Activated CD4-positive, alpha-beta memory T cell treated with anti-CD3 and anti-CD28 coated beads for 36 hours (primary cell): ENCODE measurements at places on chromosomes 2 and 18. TPM values are rescaled to one million over a fixed set of nuclear protein-coding genes. Genes with fewer than 3 reads are reported as not detected.
A peak's percentile ranks its signal among the peaks of the same experiment; 100 is the strongest.

DNA sequence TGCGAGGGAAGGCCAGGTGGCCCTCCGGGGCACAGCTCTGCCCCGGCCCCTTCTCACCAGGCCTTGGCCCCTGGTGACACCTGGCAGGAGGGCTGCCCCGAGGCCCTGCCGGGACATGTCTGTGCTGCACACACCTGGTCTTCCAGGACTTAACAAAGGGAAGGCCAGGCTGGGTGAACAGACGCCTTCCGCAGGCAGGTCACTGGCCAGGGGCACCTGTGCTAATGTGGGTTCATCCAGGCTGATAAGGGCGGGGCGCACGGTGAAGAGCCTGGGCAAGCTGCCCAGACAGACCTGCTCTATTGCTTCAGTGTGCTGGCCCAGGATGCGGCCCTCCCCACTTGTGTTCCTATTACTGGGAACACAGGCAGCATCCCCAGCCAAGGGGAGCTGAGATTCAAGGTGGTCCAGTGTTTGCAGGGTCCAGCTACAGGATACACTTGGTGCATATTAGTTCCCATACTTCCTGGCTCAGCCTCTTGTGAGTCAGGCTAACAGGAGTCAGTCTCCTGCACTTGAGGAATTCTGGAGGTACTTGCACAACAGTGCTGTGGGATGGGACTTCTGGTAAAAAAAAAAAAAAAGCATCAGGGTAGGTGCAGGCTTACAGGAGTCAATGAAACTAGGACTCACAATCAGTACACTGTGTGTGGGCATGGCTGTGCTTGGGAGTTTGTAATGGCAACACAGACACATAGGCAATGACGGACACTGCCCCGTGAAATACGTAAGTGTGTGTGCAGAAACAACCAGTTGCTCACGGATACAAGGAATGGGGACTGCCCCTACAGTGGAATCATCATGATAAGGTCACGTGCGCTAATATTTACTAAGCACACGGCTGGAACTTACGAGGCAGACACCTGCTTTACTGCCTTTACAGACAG lies 261.4 kb downstream of the TWIST2 start:
- no peak overlapping the region for H3K27ac ChIP-seq
- no peaks in the 10 kb centered on the region for H3K27me3 ChIP-seq
- H3K4me3 ChIP-seq = no peak overlapping the region
- no peaks in the 10 kb centered on the region for H3K4me1 ChIP-seq
- DNase-seq = no peak

DNA sequence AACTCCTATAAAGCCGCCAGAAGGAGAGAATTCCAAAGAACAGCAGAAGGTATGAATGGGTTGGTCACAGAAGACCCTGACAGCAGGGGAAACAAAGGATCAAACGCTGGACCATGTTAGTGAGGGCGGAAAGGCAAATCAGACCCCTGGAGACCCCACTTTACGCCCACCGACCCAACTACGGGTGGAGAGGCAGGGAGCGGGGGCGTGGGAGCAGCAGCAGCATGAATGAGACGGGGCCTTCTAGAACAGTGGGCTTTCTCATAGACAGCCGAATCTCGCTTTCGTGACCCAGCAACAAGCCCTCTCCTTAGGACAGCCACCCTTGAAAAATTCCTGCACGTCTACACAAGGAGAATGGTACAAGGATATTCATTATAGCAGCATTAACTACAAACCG lies 191.0 kb downstream of the HDAC4 start:
- peaks cover 46% of the 10 kb centered on the region for H3K4me1 ChIP-seq
- H3K27ac ChIP-seq = no peak overlapping the region
- no peaks in the 10 kb centered on the region for H3K36me3 ChIP-seq
- no peak for DNase-seq
- H3K4me3 ChIP-seq = no peak overlapping the region
- H3K27me3 ChIP-seq = no peaks in the 10 kb centered on the region

- no peak overlapping the region for H3K27ac ChIP-seq
- no peak overlapping the region for H3K4me3 ChIP-seq
- H3K36me3 ChIP-seq = peaks cover 12% of the 10 kb centered on the region
These were observed 28.1 kb downstream of the CAMKMT start for GRCh38 chr2:44389895-44390294.

DNA sequence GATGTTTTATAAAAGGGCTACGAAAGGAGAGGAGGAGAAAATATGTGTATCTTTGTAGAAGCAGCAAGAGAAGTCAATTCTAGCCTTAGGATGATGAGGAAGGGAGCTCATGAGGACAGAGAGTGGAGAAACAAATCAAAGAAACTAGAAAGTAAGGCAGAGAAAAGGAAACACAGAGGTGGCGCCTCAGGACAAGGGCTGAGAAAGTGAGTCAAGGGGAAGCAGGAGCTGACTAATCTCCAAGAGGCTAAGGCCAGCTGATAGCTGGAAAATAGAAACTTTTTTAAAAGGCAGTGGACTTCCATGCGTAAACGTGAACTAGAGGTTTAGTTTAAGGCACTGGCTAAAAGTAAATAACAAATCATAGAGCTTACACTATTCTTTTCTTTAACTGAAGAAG lies 173.3 kb downstream of the ANKRD44 start:
- H3K27ac ChIP-seq = peak overlapping the region; percentile 44
- DNase-seq = peak; percentile 52
- no peaks in the 10 kb centered on the region for H3K27me3 ChIP-seq
- no peak overlapping the region for H3K4me3 ChIP-seq
- H3K36me3 ChIP-seq = peaks cover 28% of the 10 kb centered on the region

DNA sequence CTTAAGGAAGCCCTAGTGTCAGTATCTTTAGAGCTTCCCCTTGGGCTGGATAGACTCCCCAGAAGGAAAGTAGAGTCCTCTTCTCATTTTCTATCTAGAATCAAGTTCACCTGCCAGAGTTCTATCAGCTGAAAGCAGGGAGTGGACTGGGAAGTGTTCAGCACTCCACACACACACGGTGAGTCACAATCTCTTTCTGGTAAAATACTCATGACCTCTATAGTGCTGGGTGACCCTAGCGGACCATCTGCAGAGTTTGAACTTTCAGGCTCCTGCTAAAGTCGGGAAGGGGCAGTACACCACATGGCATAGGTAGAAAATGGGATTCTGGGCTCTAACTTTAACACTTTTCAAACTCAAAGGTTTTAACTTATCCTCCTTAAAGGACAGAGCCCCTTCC lies 43.3 kb downstream of the SAP130 start:
- no peak for DNase-seq
- no peak overlapping the region for H3K27ac ChIP-seq
- H3K27me3 ChIP-seq = no peaks in the 10 kb centered on the region
- H3K4me1 ChIP-seq = peaks cover 8% of the 10 kb centered on the region

GRCh38 chr2:74332550-74333174 lies 10.6 kb downstream of the SLC4A5 start:
- peaks cover 5% of the 10 kb centered on the region for H3K4me1 ChIP-seq
- H3K27me3 ChIP-seq = no peaks in the 10 kb centered on the region
- DNase-seq = no peak
- no peak overlapping the region for H3K27ac ChIP-seq

- peaks cover 22% of the 10 kb centered on the region for H3K36me3 ChIP-seq
- H3K27me3 ChIP-seq = no peaks in the 10 kb centered on the region
- H3K4me1 ChIP-seq = peaks cover 91% of the 10 kb centered on the region
- peak overlapping the region; percentile 6 for H3K4me3 ChIP-seq
- H3K27ac ChIP-seq = peak overlapping the region; percentile 96
- no peak for DNase-seq
These were observed 12.8 kb upstream of the WIPF1 start for GRCh38 chr2:174610243-174610995.

DNA sequence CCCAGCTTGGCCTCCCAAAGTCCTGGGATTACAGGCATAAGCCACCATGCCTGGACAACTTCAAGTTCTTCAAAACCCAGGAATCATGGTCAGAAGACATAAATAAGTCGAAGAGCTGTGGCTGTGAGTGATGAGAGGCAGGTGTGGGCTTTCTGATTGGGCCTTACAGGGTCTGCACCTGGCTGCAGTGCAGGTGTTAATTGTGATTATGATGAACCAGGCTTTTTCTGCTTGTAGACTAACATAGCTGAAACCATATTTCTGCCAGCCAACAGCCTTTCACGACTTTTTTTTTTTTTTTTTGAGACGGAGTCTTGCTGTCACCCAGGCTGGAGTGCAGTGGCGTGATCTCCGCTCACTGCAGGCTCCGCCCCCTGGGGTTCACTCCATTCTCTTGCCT lies 14.9 kb upstream of the DTNB start:
- no peaks in the 10 kb centered on the region for H3K36me3 ChIP-seq
- no peaks in the 10 kb centered on the region for H3K27me3 ChIP-seq
- no peak overlapping the region for H3K4me3 ChIP-seq
- no peak for DNase-seq
- peaks cover 5% of the 10 kb centered on the region for H3K4me1 ChIP-seq

DNA sequence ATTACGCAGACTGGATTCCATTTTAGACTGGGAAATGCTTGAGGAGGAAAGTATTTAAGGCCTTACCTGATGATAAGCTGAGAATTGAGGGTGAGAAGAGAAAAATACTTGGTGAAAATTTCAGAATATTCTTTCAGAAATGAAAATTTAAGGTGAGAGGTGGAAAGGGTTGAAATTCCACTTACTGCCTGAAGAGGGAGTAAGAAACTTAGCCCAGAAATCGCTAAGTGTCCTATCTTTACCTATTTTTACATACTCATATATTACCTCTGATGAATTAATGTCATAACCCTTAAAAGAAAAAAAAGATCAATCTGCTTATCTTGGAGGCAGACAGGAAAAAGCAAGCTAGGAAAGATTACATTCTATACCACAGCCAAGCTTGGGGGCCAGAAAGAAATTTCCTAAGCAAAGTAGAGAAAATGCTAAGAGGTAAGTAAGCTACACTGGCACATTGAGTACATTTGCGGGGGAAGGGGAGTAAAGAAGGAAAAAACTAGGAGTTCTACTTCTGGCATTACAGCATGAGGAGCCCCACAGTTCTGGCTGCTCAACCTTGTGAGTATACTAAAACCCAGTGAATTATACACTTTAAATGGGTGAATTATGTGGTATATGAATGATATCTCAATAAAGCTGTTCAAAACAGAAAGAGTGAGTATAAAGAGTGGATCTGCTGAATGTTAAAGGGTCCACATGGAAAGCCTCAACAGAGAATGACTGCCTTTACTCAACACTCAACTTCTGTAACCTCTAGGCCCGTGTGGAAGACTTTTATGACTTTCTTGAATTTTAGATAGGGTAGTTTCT lies 33.8 kb downstream of the SMC6 start:
- no peaks in the 10 kb centered on the region for H3K4me1 ChIP-seq
- peaks cover 29% of the 10 kb centered on the region for H3K36me3 ChIP-seq
- no peaks in the 10 kb centered on the region for H3K27me3 ChIP-seq
- no peak for DNase-seq

DNA sequence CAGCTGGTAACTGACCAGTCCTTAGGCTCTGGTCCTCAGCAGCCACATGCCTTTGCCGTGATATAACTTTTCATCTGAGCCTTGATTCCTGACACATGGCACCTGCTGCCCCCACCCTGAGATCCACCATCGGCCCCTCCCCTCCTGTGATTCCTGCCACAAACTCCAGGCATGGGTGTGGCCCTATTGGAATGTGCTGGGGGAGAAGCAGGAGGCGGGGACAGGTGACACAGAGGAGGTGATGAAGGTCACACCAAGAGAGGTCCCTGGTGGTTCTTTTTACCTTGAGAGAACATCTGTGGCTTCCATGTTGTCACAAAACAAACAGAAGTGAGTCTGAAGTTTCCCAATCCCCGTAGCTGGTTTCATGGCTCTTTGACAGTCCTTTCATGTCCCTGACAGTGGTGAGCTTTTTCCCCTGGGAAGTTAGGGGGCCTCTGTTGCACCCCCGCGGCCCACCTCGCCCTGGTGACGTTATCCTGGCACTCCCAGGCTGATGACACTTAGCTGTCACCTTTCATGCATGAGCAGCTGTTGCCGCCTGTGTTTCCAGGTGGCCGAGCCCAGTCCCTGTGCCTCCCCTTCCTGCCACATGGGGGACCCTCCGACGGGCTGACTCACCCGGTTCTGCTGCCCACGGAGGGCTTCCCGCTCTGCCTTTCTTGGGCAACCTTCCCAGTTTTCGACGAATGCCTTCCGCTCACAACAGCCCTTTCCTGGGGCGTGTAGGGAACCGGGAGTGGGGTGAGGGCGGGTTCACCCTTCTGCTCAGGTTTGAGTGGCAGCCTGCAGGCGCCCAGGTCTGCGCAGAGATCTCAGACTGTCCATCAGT lies 66.3 kb upstream of the GLI2 start:
- no peak overlapping the region for H3K4me3 ChIP-seq
- H3K27me3 ChIP-seq = peaks cover 21% of the 10 kb centered on the region
- peaks cover 4% of the 10 kb centered on the region for H3K36me3 ChIP-seq
- H3K4me1 ChIP-seq = no peaks in the 10 kb centered on the region

DNA sequence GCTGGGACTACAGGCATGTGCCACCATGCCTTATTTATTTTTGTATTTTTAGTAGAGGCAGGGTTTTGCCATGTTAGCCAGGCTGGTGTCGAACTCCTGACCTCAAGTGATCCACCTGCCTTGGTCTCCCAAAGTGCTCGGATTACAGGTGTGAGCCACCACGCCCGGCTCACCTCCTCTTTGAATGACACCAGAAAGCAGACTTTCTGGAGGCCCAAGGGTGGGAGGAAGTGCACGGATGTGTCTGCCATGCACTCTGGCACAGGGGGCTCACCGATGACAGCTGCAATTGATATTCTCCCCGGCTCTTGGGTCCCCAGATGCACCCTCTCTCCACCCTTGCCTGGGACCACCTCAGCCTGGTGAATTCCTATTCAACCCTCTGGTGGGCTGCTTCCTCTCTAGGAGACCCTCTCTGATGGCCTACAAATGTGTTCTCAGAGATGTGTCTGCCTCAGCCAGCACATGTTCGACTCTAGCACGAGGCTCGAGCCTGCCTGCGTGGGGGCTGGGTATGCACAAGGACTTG lies 87.3 kb downstream of the SEPTIN10 start:
- no peaks in the 10 kb centered on the region for H3K4me1 ChIP-seq
- H3K27me3 ChIP-seq = peaks cover 10% of the 10 kb centered on the region
- no peaks in the 10 kb centered on the region for H3K36me3 ChIP-seq
- H3K27ac ChIP-seq = no peak overlapping the region
- H3K4me3 ChIP-seq = no peak overlapping the region

- no peak overlapping the region for H3K27ac ChIP-seq
- H3K4me1 ChIP-seq = no peaks in the 10 kb centered on the region
- no peak overlapping the region for H3K4me3 ChIP-seq
- peaks cover 3% of the 10 kb centered on the region for H3K36me3 ChIP-seq
- DNase-seq = no peak
These were observed 477.5 kb upstream of the MYT1L start for GRCh38 chr2:2808551-2809058.

The PLGLB1 gene
- 0.36 TPM for total RNA-seq

The SPEG gene
- total RNA-seq = 1.1 TPM

The SAG gene
- 0.27 TPM for total RNA-seq

The ALPP gene
- not detected for total RNA-seq

The RPL31 gene
- 1,825 TPM for total RNA-seq

The RNF144A gene
- 21.4 TPM for total RNA-seq
